ENCODE measurements at places on chromosomes 3 and 15. TPM values are rescaled to one million over a fixed set of nuclear protein-coding genes. Genes with fewer than 3 reads are reported as not detected.
A peak's percentile ranks its signal among the peaks of the same experiment; 100 is the strongest.

TMEM45A gene
- total RNA-seq, result 7.6 TPM

CSPG4 gene
- total RNA-seq, result 0.18 TPM

GRCh38 chr3:169105561-169105960, 558.0 kb downstream of the MECOM start:
- DNase-seq, result no peak
- H3K27ac ChIP-seq, result no peak overlapping the region
- no peaks in the 10 kb centered on the region for H3K4me1 ChIP-seq
- H3K27me3 ChIP-seq, result no peaks in the 10 kb centered on the region

GRCh38 chr3:196193133-196193735, 18.0 kb downstream of the ZDHHC19 start:
- no peak overlapping the region for H3K4me3 ChIP-seq
- peaks cover 10% of the 10 kb centered on the region for H3K27me3 ChIP-seq
- no peaks in the 10 kb centered on the region for H3K4me1 ChIP-seq
- H3K27ac ChIP-seq, result peak overlapping the region; percentile 42

- H3K4me1 ChIP-seq, result no peaks in the 10 kb centered on the region
- DNase-seq, result no peak
- H3K27me3 ChIP-seq, result peaks cover 2% of the 10 kb centered on the region
- H3K4me3 ChIP-seq, result no peak overlapping the region
These were observed 177.6 kb downstream of the STAC start for GRCh38 chr3:36557708-36558421.

- no peak for DNase-seq
- no peaks in the 10 kb centered on the region for H3K4me1 ChIP-seq
- no peaks in the 10 kb centered on the region for H3K36me3 ChIP-seq
- peaks cover 2% of the 10 kb centered on the region for H3K27me3 ChIP-seq
- H3K27ac ChIP-seq, result no peak overlapping the region
- H3K4me3 ChIP-seq, result no peak overlapping the region
These were observed 673.4 kb upstream of the CBLB start for GRCh38 chr3:106542101-106542769.

AHSG gene
- total RNA-seq, result not detected

EFCAB12 gene
- total RNA-seq, result 0.21 TPM

ZNF660 gene
- total RNA-seq, result 15.5 TPM

GRCh38 chr15:58574631-58575030, 142.8 kb downstream of the LIPC start:
- H3K36me3 ChIP-seq, result no peaks in the 10 kb centered on the region
- DNase-seq, result no peak
- no peak overlapping the region for H3K27ac ChIP-seq
- no peaks in the 10 kb centered on the region for H3K4me1 ChIP-seq
- no peak overlapping the region for H3K4me3 ChIP-seq
- H3K27me3 ChIP-seq, result peaks cover 7% of the 10 kb centered on the region

DNA sequence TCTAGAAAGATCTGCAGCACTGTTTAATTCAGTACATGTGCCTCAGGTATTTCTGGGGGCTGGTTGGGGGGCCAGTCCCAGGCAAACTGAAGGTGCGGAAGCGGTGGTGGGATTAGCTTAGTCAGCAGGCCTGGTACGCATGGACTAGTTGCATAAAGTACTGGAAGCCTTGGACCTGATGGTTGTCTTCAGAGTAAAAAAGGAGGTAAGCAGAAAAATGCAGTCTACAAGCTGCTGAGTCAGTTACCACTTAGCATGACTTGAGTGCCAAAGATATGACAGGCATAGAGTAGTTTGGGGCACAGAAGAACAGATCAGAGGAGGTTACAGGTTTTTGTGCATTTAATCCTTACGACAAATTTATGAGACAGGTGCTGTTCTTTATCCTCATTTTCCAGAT, 19.9 kb upstream of the GOLGA8J start:
- H3K27me3 ChIP-seq, result peaks cover 2% of the 10 kb centered on the region
- no peaks in the 10 kb centered on the region for H3K36me3 ChIP-seq
- H3K4me1 ChIP-seq, result peaks cover 15% of the 10 kb centered on the region
- no peak overlapping the region for H3K4me3 ChIP-seq
- no peak overlapping the region for H3K27ac ChIP-seq
- DNase-seq, result no peak

PLA1A gene
- total RNA-seq, result 0.80 TPM

DNA sequence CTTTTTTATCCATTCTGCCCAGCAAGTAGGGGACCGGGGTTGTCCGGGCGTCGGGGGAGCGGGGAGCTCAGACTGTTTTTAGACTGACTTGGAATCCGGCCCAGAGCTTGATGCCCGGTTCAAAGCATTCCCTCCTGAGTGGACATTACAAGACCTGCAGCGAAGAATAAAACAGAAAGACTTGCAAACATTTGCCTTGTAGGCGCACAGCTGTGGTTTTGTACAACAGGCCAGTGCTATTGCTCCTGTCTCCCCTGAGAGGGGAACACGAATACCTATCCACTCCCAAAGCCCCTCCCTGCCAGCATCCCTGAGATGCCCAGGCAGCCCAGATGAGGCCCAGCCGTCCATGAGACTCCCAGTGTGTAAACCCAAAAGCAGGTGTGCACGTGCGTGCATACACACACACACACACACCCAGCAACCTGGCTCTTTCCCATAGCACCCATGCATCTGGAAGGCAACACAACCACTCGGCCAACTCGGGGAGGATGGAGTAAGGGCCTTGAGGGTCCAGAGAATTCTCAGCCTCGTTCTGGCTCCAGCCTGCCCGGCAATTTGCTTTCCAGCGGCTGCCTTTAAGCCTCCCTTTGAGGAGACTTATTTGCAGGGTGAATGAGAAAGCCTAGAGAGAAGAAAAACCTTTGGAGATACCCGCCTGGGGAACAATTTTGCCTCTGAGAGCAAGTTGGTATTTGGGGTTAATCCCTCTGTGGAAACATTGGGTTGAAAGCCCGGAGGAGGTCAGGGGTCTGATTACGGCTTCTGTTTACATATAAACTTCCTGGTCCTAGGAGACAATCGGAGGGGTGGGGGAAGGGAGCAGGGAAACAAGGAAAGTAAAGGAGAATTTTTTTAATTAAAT, 161.0 kb upstream of the HES1 start:
- peaks cover 7% of the 10 kb centered on the region for H3K27me3 ChIP-seq
- DNase-seq, result peak; percentile 21
- no peak overlapping the region for H3K4me3 ChIP-seq
- H3K4me1 ChIP-seq, result peaks cover 46% of the 10 kb centered on the region

GRCh38 chr15:58285212-58285920, 146.4 kb upstream of the LIPC start:
- DNase-seq, result no peak
- no peaks in the 10 kb centered on the region for H3K36me3 ChIP-seq
- H3K27ac ChIP-seq, result no peak overlapping the region
- no peaks in the 10 kb centered on the region for H3K27me3 ChIP-seq

SLITRK3 gene
- not detected for total RNA-seq

GRCh38 chr3:97736928-97737327, 27.6 kb upstream of the ARL6 start:
- H3K27ac ChIP-seq, result peak overlapping the region; percentile 25
- DNase-seq, result no peak
- H3K27me3 ChIP-seq, result no peaks in the 10 kb centered on the region
- H3K4me3 ChIP-seq, result no peak overlapping the region

GRCh38 chr3:32850226-32850625, 32.4 kb downstream of the TRIM71 start:
- H3K4me3 ChIP-seq, result peak overlapping the region; percentile 0
- H3K4me1 ChIP-seq, result peaks cover 74% of the 10 kb centered on the region

DNA sequence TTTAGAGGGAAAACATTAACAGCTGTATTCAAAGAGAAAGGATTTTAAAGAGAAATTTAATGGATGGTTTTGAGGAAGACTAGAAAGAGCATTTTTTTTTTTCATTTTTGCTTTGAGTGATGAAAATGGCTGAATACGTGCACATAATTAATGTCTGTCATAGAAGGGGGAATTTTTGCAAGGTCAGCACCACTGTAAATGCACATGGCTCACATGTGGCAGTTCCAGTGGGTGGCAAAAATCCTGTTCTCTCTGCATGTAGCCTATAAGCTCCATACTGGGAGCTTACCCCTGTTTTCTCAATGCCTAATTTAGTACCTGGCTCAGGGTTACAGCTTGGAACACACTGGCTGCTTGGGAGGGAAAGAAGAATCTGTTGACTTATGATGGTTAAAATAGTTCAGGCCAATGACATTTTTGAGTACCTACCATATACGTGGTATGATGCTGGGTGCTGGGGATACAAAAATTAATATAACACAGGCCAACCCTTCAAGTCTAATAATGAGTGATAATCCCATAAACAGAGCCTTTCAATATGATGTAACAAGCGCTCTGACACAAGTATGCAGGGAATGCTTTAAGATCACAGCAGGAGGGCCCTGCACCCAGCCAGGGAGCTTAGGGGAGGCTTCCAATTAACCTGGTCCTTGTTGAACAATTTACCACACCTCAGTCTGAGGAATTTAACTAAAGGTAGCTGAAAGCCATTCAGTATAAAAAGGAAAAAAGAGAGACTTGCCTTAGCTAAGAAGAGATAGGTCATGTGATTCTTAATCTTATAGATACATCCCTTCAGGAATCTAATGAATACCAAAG, 33.0 kb downstream of the HSPBAP1 start:
- no peak for DNase-seq
- H3K4me1 ChIP-seq, result peaks cover 8% of the 10 kb centered on the region
- no peak overlapping the region for H3K27ac ChIP-seq
- H3K27me3 ChIP-seq, result peaks cover 2% of the 10 kb centered on the region

SKOR1 gene
- total RNA-seq, result 0.21 TPM

CNTN3 gene
- total RNA-seq, result 0.62 TPM

CA12 gene
- total RNA-seq, result 0.44 TPM

GRCh38 chr3:73385568-73385967, 239.2 kb downstream of the PDZRN3 start:
- H3K27me3 ChIP-seq, result no peaks in the 10 kb centered on the region
- no peaks in the 10 kb centered on the region for H3K36me3 ChIP-seq
- no peak for DNase-seq
- no peak overlapping the region for H3K27ac ChIP-seq
- no peaks in the 10 kb centered on the region for H3K4me1 ChIP-seq

ADCY5 gene
- 1.0 TPM for total RNA-seq

SCG3 gene
- total RNA-seq, result 37.0 TPM

MAGI1 gene
- 33.8 TPM for total RNA-seq

- H3K4me3 ChIP-seq, result no peak overlapping the region
- H3K36me3 ChIP-seq, result peaks cover 5% of the 10 kb centered on the region
- DNase-seq, result no peak
- peaks cover 5% of the 10 kb centered on the region for H3K4me1 ChIP-seq
- peaks cover 11% of the 10 kb centered on the region for H3K27me3 ChIP-seq
These were observed 137.6 kb downstream of the SMAD6 start for GRCh38 chr15:66839506-66840112.

NEIL1 gene
- 149 TPM for total RNA-seq

DNA sequence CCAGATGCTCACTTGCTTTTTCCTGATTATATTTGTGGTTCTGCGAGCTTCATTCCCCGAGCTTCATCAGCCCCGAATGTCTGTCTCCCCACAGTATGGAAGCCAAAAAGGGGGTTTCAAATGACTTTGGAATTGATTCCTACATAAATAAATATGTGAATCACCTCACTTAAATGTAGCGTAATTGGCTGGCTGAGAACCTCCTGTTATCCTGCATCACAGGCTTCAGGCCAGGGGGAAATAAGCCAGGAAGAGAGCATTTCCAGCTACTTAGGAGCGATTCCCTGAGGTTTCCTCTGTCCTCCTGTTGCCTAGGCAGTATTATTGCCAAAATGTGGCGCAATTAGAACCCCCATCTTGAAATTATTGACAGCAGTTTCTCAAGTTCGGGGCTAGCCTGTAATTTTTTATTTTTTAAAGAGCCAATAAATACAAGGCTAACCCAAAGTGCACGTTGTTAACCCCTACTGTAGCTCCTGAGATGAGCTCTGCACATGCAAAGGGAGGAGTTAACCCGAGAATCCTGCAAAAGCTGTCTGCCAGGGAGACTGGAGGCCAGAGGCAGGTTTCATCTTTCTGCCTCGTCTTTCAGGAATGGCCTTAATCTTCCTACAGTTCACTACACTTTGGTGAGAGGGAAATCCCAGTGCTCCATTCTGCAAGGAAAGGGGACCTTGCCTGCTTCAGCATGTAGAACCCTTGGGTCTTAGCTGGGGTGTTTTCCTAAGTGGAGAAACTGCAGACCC, 148.2 kb downstream of the ADAMTS9 start:
- peak overlapping the region; percentile 63 for H3K4me3 ChIP-seq
- peaks cover 73% of the 10 kb centered on the region for H3K36me3 ChIP-seq
- peak overlapping the region; percentile 92 for H3K27ac ChIP-seq
- DNase-seq, result peak; percentile 18
- H3K4me1 ChIP-seq, result peaks cover 38% of the 10 kb centered on the region
- H3K27me3 ChIP-seq, result peaks cover 2% of the 10 kb centered on the region

GRCh38 chr15:56194035-56194434, 49.6 kb downstream of the RFX7 start:
- H3K36me3 ChIP-seq, result no peaks in the 10 kb centered on the region
- no peaks in the 10 kb centered on the region for H3K27me3 ChIP-seq
- H3K4me3 ChIP-seq, result no peak overlapping the region
- peaks cover 3% of the 10 kb centered on the region for H3K4me1 ChIP-seq

DNA sequence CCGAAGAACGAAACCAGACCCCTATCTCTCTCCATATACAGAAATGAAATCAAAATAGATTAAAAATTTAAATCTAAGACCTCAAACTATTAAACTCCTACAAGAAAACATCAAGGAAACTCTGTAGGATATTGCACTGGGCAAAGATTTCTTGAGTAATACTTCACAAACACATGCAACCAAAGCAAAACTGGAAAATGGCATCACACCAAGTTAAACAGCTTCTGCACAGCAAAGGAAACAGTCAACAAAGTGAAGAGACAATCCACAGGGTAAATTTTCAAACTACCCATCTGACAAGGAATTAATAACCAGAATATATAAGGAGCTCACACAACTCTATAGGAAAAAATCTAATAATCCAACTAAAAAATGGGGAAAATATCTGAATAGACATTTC, 29.4 kb downstream of the CCK start:
- H3K4me3 ChIP-seq, result no peak overlapping the region
- H3K27ac ChIP-seq, result no peak overlapping the region
- H3K36me3 ChIP-seq, result peaks cover 4% of the 10 kb centered on the region
- no peak for DNase-seq

DNA sequence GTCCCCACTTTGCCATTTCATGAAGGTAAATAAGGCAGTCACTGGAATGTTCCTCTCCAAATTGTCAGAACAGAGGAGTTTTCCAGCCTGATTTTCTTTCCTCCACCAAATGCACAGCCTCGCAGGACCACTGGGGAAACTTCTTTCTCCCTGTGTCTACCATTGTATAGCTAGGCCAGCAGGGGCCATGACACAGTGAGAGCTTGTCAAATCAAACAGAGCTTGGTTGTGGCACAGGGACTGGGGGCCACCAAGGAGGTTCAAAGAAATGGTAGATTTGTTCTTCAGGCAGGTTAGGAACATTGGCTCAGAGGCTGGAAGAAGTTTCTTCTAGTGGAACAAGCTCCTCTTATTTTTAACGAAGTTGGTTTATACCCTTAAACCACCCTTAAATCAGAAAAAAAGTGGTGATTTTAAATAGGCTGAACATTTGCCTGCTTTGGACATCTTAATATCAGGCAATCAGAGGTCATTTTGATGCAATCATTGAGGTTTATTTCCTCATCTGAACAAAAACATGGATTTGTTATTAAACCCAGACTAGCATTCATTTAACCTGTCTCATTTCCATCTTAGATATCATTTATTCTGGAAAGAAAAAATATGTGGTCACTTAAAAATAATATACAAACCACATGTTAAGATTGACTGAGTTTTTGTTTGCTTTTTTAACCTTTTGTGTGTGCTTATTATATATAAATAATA, 105.6 kb downstream of the GTPBP8 start:
- H3K4me3 ChIP-seq, result no peak overlapping the region
- H3K27me3 ChIP-seq, result no peaks in the 10 kb centered on the region
- H3K27ac ChIP-seq, result no peak overlapping the region
- H3K36me3 ChIP-seq, result no peaks in the 10 kb centered on the region
- H3K4me1 ChIP-seq, result no peaks in the 10 kb centered on the region

GRCh38 chr3:184154885-184155643, at the start of gene DVL3:
Gene DVL3, plus strand, starts transcription at chr3:184155377. Its CDS starts 259 bp downstream, at chr3:184155636.
- H3K27me3 ChIP-seq, result peaks cover 9% of the 10 kb centered on the region
- H3K4me3 ChIP-seq, result peak within 1 kb of the TSS; percentile 97
- peak; percentile 63 for DNase-seq

CFAP20DC gene
- 4.2 TPM for total RNA-seq
